ENCODE measurements at places on chromosomes 3 and 15.
A peak's percentile ranks its signal among the peaks of the same experiment; 100 is the strongest.

DNA sequence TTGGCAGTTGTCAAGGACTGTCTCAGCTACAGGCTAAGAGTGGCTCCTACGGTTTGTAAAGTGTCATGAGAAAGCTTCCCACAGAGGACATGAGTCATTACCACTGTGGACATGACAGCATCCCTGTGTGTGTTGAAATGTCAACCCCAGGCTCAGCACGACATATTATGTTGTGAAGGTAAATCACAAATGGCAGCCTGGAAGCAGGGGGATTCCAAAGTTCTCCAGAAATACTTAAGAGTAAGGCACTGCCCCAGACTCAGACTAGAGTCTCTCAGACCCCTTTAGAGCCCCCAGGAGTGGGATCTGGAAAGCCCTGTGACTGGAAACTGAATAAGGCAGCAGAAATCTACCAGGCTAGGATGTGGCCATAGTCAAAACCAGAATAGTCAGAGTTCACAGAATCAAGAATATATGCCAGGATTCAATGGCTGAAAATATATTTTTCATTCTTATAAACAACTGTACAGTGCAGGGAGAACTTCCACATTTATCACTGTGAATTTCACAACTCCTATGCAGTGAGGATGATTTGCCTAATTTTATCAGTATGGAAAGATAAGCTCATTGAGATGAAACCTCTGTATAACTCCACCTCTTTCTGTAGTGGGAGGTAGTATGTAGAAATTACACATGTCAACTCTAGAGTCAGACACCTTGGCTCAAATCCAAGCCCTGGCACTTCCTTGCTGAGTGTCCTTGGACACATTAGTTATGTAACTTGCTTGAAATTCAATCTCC, 237.1 kb upstream of the CFAP20DC start:
- no peak for DNase-seq

DNA sequence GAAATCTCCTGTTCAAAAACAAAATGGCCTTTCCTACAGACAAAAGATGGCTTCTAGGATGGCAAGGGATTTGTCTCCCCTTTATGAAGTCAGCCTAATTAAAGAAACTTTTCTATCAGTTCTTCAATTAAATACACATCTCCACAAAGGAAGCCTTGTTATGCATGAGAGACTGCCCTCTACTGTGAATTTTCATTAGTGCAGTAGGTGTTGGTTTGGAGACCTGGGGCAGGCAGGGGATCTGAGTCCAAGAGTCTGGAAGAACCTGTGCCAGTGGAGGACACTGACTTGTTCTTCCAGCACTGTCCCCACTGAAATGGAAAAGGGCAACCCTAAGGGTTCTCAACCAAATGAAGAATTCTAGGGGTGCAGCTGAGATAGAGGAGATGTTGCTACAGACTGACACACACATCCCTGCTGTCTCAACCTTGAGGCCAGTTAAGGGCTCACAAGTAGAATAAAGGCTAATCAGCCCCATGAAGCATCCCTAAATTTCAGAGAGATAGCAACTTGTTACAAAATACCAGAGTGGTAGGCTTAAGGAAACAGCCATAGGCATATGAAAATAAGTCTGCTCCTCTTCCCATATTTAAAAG, 174.0 kb upstream of the PRICKLE2 start:
- no peak for DNase-seq

DNA sequence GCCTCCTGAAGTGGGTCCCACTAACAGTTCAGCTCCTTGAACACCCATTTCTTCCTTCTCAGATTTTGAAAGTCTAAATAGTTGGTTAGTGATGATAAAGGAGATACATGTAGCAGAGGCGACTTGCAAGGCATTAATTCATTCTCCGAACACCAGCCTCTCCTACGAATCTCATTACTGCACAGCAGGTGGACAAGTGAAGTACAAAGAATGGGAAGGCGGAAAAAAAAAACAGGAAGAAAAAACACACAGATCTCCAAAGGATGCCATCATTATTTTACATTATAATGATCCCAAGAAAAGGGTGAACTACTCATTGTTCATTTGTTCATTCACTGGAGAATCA, 276.5 kb downstream of the MAGI1 start:
- DNase-seq, result no peak

GRCh38 chr3:149716984-149717383, 35.3 kb downstream of the COMMD2 start:
- DNase-seq, result no peak

- DNase-seq, result no peak
Measured at GRCh38 chr3:32454731-32455608, 47.7 kb downstream of the CMTM6 start.

DNA sequence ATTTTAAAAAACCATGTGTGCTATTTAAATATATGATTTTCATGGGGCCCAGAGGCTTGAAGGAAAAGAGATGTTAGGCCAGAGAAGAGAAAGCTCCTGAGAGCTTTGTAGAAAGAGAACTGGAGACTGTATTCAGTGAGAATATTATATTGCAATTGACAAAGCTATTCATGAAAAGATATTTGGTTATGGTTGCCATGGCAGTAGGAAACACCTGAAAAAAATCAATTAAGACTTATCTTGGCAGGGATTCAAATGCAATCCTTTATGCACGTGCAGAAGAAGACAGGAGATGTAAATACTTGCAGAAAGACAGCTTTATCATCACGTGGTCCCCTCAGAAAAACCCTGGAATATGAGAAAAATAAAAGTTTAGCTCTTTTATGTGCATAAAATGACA, 636.0 kb upstream of the TBL1XR1 start:
- no peak for DNase-seq

GRCh38 chr3:195129072-195129643, 141.8 kb downstream of the XXYLT1 start:
- DNase-seq, result no peak

GRCh38 chr3:79766496-79767193, 1.2 kb downstream of the ROBO1 start:
- DNase-seq, result no peak

- peak; percentile 58 for DNase-seq
Measured at GRCh38 chr3:11480663-11481298, 162.9 kb downstream of the VGLL4 start.

DNA sequence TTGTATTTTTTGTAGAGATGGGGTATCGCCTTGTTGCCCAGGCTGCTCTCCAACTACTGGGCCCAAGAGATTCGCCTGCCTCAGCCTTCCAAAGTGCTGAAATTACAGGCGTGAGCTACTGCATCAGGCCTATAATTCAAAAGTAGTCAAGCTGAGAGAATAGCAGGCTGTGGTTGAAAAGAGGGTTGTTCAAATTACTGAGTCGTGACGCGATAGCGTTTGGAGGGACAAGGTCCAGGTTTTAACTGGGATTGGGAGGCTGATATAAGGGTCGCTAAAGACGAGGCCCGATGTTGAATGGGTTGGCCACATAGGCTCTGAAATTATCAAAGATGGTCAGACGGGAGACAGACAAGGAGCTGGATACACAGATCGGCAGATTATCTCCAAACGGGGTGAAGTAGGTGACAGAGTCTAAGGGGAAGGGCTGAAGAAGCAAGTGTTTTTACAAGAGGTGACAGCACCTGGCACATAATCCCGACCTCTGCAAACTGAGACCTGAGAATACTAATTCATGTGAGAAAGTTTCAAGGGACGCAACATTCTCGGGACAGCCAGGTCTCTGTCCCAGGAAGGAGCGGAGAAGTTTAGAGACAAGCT, 759 bp upstream of the ARID3B start:
- peak; percentile 22 for DNase-seq

GRCh38 chr3:4850928-4851265, 128.3 kb upstream of the BHLHE40 start:
- no peak for DNase-seq

DNA sequence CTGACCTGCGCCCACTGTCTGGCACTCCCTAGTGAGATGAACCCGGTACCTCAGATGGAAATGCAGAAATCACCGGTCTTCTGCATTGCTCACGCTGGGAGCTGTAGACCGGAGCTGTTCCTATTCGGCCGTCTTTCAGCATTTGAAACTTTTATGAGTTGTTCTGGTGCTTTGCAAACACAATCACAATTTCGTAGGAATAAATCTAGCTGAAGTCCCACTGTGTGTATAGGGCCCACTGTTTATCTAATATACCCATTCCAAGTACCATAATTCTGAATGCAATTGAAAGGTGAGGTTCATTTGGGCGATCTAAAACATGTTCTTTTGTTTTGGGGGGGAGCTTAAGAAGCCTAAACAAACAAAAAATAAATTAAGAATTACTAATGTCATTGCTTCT, 572.1 kb downstream of the FGF12 start:
- DNase-seq, result no peak

DNA sequence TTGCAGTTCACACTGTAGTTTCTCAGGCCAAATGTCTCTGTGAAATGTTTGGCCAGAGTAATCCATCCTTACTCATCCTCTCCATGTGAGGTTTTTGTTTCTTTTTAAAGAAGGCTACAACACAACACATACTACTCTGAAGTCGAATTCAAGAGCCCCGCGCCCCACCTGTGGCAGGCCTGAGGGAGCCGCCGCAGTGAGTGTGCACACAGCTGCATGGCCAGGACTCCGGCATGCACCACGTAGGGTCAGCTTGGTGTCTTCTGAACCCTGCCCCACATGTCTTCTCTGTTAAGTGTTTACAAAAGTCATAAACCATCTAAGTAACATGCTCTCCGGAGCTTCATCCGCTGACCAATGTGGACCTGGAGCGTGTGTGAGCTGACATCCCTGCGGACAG, 58.7 kb downstream of the PGPEP1L start:
- DNase-seq, result no peak

- DNase-seq, result peak; percentile 78
Measured at GRCh38 chr15:66907826-66908743, 157.3 kb upstream of the SMAD3 start.

DNA sequence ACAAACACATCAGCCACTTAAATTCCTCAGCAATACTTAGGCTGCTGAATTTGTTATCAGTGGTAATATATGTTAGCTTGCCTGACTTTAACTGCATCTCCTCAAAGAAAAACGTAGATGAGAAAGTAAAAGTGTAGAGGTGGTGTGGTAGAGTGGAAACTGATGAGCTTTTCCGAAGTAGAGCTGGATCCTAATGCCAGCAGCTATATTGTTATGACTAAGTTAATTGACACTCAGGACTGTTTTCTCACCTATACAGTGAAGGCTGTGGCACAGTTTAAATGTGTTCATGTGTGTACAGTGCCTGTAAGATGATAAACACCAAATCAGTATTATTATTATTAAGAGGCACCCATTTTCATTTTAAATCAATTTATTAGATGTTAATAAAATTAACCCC, 174.9 kb downstream of the TNIK start:
- DNase-seq, result no peak

- peak; percentile 71 for DNase-seq
Measured at GRCh38 chr3:72310419-72311380, 525.8 kb upstream of the PROK2 start.

DNA sequence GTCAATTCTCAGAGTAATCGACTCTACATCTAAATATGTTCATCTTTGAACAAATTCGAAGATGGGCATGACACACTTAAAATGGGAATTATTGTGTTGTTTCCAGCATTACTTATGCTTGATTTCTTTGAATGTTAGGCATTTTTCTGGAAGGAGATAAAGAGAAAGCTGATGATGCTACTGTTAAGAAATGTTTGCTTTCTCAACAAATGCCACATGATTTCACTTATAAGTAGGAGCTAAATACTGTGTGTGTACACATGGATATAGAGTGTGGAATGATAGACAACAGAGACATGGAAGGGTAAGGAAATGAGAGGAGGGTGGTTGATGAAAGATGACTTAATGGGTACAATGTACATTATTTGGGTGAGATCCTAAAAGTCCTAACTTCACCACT, 400.9 kb downstream of the TBL1XR1 start:
- DNase-seq, result no peak

DNA sequence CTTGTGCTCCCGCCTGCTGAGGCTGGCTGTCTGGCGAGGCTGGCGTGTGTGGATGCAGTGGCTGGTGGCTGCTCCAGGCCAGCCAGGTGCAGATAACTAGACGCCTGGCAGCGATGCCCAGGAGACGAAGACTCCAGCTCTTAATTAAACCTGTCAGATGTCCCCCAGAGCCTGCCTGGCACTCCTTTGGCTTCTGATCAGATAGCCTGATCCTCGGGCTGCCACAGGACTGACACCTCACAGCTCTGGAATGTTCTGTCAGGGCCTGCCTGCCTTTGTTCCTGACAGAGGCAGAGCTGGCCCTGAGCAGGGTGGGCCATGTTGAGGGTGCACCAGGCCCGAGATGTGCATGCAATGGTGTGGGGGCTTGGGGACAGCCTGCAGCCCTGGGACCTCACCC, 36.5 kb downstream of the PLXNA1 start:
- DNase-seq, result no peak

- DNase-seq, result peak; percentile 56
Measured at GRCh38 chr15:62962101-62962995, 80.2 kb upstream of the TPM1 start.

GRCh38 chr3:119604878-119605277, 7.2 kb downstream of the PLA1A start:
- no peak for DNase-seq

DNA sequence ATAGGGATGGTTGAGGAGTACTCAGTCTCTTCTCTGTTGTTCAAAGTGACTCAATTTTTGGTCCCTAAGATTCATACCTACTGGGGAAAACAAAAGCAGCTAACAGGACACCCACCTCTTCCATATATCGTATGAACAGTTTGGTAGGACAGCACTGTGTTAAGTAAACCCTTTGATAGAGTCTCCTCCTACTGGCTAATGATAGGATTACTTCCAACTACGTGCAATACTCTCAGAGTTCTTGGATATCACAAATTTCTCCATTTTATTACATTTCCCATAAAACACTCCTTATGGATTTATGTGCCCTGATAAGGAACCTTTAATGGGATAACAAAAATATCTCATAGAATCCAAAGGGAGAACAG, 200.2 kb upstream of the GOLGA6L4 start:
- no peak for DNase-seq

- DNase-seq, result no peak
Measured at GRCh38 chr15:64461721-64462162, 1.4 kb downstream of the ZNF609 start.

DNA sequence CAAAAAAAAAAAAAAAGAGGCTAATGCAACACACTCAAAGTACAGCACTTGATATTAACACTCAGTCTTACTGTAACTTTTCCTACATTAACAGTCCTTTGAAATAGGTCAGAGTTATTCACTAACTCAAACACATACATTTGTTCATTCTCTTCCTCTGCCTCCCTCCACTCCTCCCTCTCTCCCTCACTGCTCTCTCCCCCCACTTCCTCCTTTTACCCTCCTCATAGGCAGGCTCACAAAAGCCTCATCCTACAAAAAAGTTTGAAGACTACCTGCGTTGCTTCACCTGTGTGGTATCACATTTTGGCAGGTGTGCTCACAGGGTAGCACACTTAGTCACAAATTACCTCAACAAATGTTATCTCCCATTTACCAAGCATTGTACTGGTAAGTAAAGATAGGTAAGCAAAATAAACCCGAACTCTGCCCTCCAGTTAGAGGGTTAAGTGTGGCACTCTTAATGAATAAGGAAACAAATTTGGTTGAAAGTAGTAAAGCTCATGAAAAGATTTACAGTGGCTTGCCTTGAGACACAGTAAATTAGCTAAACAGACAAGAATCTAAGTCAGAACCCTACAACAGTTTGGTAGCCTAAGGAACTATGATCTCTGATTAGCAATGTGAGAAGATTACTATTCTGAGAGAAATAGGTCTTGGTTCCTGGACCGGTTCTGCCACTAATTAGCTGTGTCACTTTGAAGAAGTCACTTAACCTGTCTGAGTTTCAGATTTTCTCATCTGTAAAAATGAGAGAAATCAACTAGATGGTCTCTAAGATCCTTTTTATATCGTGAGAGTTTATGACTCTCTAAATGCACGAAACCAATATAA, 151.0 kb upstream of the MLF1 start:
- DNase-seq, result no peak

- DNase-seq, result no peak
Measured at GRCh38 chr15:23038726-23039142, 635 bp downstream of the TUBGCP5 start.

GRCh38 chr3:115217292-115217677, 70.2 kb upstream of the ZBTB20 start:
- DNase-seq, result no peak

Data from femur (tissue), 1 donor.